ENCODE measurements at places on chromosomes 1 and 21. TPM values are rescaled to one million over a fixed set of nuclear protein-coding genes. Genes with fewer than 3 reads are reported as not detected.
A peak's percentile ranks its signal among the peaks of the same experiment; 100 is the strongest.

- peak; percentile 67 for DNase-seq
Measured at GRCh38 chr1:60224523-60224922, 151.0 kb upstream of the C1orf87 start.

- no peak for DNase-seq
Measured at GRCh38 chr1:111629190-111629954, 9.8 kb downstream of the RAP1A start.

GRCh38 chr1:234660536-234661316 lies 50.7 kb upstream of the IRF2BP2 start:
- no peak for DNase-seq

GRCh38 chr1:47238935-47239592 lies 7.0 kb upstream of the TAL1 start:
- no peak for DNase-seq

The SEMA4A gene
- polyA plus RNA-seq, result 4.9 TPM

The OR2L3 gene
- not detected for polyA plus RNA-seq

All from muscle of leg (tissue), 16 donors.